NCI-H345 (cell line): ENCODE measurements at places on chromosomes 3 and 15.

DNA sequence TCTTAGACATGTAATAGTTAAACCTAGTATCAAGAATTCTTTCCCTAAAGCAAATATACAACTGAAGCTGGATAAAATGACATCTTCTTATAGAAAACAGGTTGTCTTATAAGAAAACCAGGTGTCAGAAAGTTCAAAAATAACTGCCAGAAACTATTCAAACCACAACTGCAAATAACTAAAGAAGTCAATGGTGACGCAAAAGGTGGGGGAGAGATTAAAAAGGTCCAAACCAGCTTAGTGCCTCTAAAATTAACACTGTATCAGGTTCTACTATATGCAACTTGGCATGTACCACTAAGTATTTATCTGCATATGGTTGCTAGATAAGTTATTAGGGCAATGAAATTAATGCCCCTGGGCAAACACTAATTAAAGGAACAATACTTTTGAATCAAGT lies 136.8 kb downstream of the TBL1XR1 start:
- DNase-seq = no peak

DNA sequence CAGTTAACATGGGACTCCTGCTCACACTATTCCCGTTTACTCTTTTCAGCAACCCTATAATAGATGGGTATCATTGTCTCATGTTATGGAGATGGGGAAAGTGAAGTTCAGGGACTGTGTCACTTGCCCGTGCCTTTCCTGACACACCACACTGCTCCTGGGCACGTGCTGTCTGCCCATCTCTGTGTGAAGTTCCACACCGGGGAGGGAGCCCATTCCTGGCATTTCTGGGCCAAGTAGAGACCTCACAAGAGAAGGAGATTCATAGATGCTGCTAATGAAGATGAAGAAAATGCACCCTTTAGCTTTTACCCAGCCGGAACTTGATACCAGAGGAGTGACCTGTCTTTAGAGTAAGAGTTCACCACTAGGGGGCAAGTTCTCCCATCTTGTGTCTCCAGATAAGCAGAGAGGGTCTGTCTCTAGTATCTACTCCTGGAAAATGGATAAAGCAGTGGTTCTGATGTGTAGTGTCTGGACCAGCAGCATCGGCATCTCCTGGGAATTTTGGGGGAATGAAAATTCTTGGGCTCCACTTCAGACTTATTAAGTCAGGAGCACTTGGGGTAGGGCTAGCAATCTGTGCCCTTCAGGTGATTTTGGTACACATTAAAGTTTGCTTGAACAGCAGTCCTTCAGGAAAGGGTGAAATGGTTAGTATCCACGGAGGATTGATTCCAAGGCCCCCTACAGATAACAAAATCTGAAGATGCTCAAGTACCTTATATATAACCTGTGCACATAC lies 2.0 kb upstream of the TOPBP1 start:
- peak; percentile 61 for DNase-seq

DNA sequence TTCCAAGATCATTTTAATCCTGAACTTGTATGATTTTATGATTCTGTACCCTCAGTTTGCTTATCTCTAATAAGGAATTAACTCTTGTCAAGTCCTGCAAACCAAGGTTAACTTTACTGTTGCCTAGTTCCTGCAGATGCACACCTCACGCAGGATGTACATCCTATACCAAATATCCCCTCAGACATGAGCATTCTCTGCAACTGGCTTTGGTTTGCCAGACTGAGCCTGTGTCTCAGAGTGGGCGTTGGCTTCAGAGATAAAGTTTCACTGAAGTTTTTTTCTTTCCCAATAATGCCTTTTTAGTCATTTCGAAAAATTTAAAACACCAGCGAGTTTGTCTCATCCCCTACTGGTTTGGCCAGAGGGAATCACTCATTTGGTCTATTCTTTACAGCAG lies 173.9 kb downstream of the NR2F2 start:
- no peak for DNase-seq

GRCh38 chr3:98780343-98780742 lies 17.2 kb downstream of the ST3GAL6 start:
- no peak for DNase-seq

DNA sequence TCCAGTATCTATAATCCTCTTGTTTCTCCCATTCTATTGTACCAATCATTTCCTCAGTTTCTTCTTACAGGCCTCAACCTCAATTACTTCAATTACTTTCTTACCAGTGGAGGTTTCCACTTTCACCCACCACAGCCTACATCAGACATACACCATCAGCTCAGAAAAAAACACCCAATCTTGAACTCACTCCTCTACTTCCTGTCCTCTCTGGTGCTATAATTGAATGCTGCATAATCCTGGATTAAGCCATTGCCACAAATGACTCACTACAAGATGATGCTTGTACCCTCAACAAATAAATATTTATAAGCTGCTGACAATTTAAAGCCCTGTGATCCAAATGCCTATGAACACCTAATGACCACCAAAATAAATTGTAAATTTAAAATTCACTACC lies 18.5 kb downstream of the RYK start:
- DNase-seq = no peak

- DNase-seq = no peak
Observed at GRCh38 chr15:73389539-73389938, 20.8 kb upstream of the HCN4 start.

DNA sequence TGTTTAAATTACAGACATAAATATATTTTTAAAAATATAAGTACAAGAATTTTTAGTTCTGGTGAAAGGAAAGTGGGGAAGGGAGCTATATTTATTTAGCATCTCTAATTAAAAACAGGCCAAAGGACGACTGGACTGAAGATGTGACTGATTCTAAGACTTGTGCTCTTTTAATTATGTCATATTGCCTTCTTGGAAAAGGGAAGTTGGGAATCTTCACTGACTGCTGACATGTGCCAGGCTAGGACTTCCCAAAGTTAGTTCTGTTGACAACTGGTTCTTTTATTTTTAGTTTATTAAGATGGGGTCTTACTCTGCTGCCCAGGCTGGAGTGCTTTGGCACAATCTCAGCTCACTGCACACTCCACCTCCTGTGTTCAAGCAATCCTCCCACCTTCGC lies 13.5 kb downstream of the CNOT10 start:
- no peak for DNase-seq

GRCh38 chr3:29426302-29427226 lies 145.7 kb downstream of the RBMS3 start:
- no peak for DNase-seq

- no peak for DNase-seq
Observed at GRCh38 chr3:78729946-78730345, 1037.9 kb downstream of the ROBO1 start.

GRCh38 chr3:98917608-98918007 lies 16.1 kb upstream of the DCBLD2 start:
- no peak for DNase-seq

DNA sequence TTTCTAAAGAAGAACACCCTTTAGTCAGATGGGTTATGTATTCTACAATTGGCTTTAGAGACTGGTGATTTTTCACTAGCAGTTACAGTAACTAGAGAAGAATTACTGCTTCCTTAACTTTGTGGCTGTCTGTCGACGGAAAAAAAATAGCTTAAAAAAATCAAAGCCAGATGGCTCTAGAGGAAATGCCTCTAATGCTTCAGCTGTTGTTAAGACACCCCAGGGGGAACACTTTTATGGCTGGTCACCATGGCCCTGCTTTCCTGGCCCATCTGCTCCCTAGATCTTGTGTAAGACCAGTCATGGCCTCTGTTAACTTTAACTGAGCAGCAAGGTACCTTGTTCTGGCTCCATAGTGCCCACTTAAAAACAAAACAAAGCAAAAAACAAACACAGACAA lies 198.6 kb upstream of the PLSCR5 start:
- no peak for DNase-seq

- no peak for DNase-seq
Observed at GRCh38 chr3:180383332-180384020, 218.5 kb upstream of the TTC14 start.

DNA sequence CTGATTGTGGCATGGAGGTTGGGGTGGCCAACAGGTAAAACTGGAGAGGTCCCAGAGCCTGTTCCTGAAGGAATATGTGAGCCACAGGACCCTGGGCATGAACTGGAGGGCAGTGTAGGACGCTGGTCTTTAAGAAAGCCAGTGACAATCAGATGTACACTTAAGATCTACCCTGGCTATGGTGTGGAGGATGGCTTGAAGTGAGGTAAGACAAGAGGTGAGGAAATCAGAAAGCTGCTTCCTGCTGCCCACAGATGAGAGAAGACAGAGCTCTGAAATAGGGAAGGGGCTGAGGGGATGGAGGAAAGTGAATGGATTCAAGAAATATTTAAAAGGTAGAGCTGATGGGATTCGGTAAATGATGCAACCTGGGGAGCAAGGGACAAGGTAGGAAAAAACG lies 22.7 kb upstream of the KLHL6 start:
- DNase-seq = no peak

- DNase-seq = no peak
Observed at GRCh38 chr15:43723151-43723550, 23.1 kb upstream of the PDIA3 start.

GRCh38 chr3:122013448-122013925 lies 8.6 kb downstream of the ILDR1 start:
- no peak for DNase-seq

DNA sequence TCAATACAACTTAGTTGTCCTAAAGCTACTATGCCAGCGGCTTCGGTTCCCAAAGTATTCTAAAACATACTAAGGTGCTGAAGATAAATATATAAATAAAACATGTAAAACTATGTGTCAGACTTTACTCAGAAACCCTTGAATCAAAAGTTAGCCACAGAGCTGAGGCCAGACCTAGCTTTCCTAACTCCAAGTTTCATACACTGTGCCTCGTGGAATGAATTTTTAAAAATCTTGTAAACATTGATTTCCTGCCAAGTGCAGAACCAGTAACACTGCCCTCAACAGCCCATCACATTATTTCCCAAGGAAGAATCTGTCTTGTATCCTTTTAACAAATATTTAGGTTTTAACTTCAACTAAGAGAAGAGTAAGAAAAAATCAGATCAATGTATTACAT lies 36.4 kb downstream of the TAMM41 start:
- DNase-seq = no peak

DNA sequence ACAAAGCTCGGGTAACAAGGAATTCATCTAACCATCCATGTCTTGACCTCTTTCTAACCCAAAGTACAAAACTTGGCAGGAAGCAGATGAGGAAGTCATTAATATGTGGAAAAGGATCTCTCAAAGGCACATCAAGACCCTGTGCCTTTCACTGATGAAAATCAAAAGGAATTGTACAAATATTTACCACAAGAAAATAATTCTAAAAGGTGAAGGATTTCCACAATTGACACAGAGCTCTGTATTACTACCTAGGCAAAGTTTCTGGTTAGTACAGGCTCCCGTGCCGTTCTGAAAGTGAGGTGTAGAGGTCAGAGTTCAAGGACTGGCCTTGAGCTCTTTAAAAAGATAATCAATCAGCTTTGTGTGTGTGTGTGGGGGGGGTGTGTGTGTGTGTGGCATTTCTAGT lies 239.7 kb upstream of the ICE2 start:
- no peak for DNase-seq

GRCh38 chr3:48241796-48242455 lies 1.0 kb downstream of the ZNF589 start:
- DNase-seq = no peak

- no peak for DNase-seq
Observed at GRCh38 chr3:49610666-49611280, 56.5 kb downstream of the BSN start.

DNA sequence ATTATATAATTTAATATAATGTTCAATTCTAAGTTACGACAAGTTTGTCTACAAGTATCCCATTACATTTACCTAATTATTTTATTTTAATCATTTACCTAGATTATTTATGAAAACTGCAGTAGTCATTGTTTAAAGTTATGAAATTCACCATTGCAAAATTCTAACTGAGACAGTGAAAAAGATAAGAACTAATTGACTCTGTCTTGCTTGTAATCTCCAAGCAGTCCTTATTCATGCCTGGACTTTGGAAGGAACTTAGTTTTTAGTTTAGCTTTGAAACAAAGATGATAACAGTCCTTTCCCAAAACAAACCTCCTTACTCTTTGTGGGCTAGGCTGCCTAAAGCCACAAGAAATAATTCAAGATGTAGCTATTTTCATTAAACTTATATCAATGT lies 165.0 kb downstream of the SUCNR1 start:
- no peak for DNase-seq

- no peak for DNase-seq
Observed at GRCh38 chr3:190004656-190005055, 116.0 kb downstream of the P3H2 start.

GRCh38 chr15:58551084-58551763 lies 119.4 kb downstream of the LIPC start:
- no peak for DNase-seq

GRCh38 chr3:54531741-54532140 lies 396.1 kb downstream of the LRTM1 start:
- no peak for DNase-seq

GRCh38 chr3:31971607-31972006 lies 9.5 kb downstream of the OSBPL10 start:
- no peak for DNase-seq

GRCh38 chr15:73737535-73737934 lies 15.6 kb downstream of the INSYN1 start:
- no peak for DNase-seq

DNA sequence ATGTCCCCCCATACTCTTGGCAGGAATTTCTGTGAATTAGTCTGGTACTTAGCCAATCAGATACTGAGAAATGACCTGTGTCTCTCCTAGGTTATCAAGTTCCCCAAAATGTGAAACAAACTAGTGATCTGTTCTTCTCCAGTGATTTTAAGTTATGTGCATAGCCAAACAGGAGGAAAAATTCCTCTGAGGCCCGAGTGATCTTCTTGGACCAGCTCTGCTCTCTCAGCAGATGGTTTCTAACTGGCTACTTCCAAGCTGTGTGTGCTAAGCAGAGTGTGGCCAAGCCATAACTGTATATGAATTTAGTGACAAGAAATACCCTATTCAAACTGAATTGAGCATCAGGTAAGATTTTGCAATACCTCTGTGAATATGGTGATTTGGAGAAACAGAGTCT lies 89.5 kb downstream of the GREM1 start:
- DNase-seq = no peak

- no peak for DNase-seq
Observed at GRCh38 chr15:87219650-87220615, 1036.6 kb downstream of the NTRK3 start.

GRCh38 chr3:27043328-27043955 lies 325.7 kb downstream of the NEK10 start:
- DNase-seq = no peak

- no peak for DNase-seq
Observed at GRCh38 chr3:152388631-152389030, 119.9 kb downstream of the MBNL1 start.

DNA sequence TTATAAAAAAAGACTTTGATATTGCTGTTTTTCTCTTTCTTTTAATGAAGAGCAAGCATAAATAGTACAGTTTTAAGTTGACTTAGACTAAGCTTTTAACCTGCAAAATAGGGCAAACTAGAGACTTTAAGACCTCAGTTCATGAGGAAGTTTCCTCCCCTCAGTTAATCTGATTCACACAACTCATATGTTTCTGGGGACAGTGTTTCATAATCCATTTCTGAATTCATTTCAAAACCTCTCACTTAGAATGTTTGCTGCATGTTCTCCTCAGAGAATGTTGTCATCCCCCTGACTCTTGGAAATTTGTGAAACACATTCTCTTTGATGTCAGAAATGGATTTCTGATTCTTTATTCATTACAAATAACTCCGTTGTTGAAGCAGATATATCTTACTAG lies 79.3 kb upstream of the SKOR1 start:
- no peak for DNase-seq

GRCh38 chr3:127953091-127954035 lies 38.3 kb downstream of the KBTBD12 start:
- no peak for DNase-seq

- DNase-seq = no peak
Observed at GRCh38 chr3:39148435-39149058, 4.8 kb downstream of the CSRNP1 start.

- peak; percentile 46 for DNase-seq
Observed at GRCh38 chr3:182989566-182989965, 9.2 kb upstream of the DCUN1D1 start.
